RPMI7951 (cell line): ENCODE measurements at places on chromosomes 5 and 9. TPM values are rescaled to one million over a fixed set of nuclear protein-coding genes. Genes with fewer than 3 reads are reported as not detected.

Gene INSYN2B
- 6.2 and 8.4 TPM in 2 replicates for total RNA-seq

Gene RNF130
- 27.1 and 38.4 TPM in 2 replicates for total RNA-seq

Gene FRMD3
- 0.10 and 0.36 TPM in 2 replicates for total RNA-seq

Gene PTGS1
- total RNA-seq: 10.1 and 11.5 TPM in 2 replicates
